ENCODE measurements at places on chromosomes 16 and 17.

DNA sequence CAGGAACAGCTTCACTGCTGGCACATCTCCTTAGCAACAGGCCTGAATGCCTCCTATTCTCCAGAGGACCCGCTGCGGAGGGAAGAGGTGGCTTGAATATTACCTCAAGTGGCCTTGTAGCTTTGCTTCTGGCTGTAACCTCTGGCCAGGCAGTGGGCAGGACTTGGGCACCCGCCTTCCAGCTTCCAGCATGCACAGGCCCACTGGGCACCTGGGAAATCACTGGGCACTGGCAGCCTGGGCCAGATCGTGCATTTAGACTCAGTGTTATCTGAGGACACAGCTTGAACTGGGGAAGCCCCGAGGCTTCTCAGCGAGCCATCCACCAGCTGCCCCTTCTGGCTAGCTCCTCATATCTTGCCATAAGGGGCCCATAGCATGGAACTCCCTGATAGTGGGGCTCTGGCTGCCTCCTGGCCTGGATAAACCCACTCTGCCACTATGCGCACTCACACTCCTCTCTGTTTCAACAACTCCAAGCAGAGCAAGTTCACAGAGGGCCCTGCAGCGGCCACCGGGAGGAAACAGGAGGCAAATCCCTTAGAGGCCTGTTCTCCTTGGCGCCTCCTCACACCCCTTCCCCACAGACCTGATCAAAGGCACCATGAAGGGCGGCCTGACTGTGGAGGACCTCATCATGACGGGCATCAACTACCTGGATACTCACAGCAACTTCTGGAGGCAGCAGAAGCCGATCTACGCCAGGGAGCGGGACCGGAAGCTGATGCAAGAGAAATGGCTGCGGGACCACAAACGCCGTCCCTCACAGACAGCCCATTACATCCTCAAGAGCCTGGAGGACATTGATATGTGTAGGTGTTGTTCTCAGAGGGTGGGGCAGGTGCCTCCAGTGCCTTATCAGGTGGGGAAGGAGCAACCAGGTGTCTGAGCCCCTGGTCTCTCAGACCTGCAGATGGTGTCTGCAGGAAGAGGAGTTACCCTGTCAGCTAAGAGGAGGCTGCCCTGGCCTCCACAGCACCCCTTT, 7.8 kb downstream of the ODAD4 start:
- no peak for DNase-seq

- peak; percentile 33 for DNase-seq
Observed at GRCh38 chr17:1275962-1276736, 3.3 kb upstream of the TRARG1 start.

- no peak for DNase-seq
Observed at GRCh38 chr16:79305074-79305473, 295.5 kb downstream of the MAF start.

- peak; percentile 39 for DNase-seq
Observed at GRCh38 chr17:81510785-81511553, 1.6 kb downstream of the ACTG1 start.

- peak; percentile 52 for DNase-seq
Observed at GRCh38 chr16:68229431-68230175, 6.3 kb downstream of the ESRP2 start.

- DNase-seq, result peak; percentile 19
Observed at GRCh38 chr16:65418435-65418834, 296.6 kb upstream of the CDH11 start.

DNA sequence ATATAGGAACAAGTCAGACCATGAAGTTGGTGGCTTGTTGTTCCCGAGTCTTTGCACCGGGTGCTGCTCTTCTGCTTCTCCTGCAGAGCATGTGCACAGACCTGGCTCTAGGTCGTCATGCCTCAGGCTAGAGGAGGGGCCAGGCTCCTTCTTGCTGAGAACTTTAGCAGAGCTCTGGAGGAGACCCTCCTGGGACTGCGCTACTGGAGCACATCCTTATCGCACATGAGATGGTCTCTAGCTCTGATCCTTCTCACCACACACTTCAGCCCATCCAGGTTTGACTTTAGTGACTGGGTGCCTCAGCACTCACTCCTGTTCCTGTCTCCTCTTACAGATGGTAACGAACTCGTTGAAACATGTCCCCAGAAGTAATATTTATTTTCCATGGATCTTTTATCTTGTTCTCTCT, 14.9 kb downstream of the FOXK2 start:
- DNase-seq, result no peak

DNA sequence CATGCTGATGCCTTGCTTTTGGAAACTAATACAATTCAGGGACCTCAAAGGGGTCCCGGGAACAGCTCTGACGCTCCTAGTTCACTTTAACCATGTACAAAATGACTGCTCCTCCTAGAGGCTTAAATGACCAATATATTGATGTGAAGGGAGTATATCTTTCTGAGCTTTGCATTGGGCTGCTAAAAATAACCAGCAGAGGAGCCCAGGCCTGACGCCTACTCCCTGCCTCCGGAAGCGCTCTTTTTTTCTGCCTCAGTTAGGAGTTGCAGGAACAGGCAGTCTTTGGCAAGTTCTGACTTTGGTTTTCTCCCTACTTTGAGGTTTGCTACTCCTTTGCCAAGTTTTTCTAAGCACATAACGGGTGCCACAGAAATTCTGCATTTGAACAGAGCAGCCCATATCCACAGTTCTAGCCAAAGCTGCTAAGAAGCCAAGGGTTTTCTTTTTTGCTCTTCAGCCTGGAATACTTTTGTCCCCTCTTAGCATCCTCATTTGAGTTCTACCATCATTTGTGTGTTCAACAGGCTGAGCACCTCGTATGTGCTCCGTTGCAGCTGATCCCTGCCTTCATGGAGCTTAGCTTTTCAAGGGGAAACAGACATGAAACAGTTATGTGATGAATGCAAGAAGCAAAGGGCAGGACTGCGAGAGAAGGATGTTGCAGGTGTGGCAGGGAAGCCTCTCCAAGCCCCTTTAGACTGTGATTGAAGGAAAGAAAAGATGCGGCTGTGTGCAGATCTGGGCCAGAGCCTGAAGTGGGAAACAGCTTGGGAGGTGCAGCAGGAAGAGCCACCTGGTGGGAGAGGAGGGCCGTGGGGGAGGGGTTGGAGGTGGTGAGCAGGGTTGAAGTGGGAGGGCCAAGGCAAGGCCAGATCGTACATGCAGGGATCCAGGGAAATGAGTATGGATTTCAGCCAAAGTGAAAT, 2.8 kb upstream of the NAGPA start:
- DNase-seq, result no peak

- DNase-seq, result no peak
Observed at GRCh38 chr16:78761427-78761826, 662.0 kb downstream of the WWOX start.

DNA sequence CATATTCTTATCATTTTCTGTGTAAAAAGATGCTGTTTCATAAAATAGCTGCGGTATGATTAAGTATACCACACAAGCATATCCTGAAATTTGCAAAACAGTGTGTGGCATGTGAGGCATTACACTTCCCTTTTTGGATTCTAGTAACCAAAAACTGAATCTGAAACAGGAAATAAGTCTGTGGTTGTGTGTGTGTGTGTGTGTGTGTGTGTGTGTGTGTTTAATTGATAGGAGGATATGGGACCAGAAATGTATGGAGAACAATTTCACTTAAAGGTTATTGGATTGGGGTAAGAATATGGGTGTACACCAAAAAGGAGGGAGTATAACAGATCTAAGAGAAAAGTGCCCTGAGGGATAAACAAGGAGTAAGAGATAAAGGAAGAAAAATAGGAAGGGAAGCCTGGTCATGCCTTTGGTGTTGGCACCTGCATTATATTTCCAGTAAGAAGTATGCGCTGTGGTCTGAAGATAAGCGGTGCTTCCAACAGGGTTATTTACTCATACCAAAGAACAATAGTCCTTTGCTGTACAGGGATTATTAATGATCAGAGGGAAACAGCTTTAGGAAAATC, 4.0 kb downstream of the LYRM1 start:
- DNase-seq, result peak; percentile 83

DNA sequence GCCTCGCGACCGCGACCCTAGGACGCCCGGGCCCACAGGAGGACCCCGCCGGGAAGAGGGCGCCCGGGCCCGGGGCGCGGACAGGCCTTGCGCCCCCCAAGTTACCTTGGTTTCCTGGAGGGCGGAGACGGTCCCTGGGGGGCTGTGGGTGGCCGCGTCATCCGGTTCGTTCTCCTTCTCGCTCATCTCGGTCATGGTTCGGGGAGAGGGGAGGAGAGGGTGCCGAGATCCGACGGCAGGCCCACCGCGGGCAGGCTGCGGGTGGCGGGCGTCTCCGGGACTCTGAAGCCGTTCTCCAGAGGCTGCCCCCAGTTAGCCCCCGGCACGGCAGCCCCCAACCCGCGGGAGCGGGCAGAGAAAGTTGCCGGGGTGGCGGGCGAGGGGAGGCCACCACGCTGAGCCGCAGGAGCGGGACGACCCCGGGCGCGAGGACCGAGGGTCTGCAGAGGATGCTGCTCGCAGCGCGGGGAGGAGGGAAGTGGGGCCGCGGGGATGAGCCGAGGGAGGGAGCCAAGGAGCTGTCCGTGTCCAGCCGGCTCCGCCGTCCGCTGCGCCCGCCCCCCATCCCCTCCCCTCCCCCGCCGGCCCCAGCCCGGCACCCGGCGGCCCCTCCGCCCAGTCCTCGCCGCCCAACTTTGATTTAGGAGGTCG, at the start of gene STAC2:
Gene STAC2 (minus strand): TSS at position 638 of the 651 bp plus-strand sequence. CDS start 443 bp downstream, at position 195.
- no peak for DNase-seq

- no peak for DNase-seq
Observed at GRCh38 chr16:72482695-72483094, 310.7 kb upstream of the PMFBP1 start.

DNA sequence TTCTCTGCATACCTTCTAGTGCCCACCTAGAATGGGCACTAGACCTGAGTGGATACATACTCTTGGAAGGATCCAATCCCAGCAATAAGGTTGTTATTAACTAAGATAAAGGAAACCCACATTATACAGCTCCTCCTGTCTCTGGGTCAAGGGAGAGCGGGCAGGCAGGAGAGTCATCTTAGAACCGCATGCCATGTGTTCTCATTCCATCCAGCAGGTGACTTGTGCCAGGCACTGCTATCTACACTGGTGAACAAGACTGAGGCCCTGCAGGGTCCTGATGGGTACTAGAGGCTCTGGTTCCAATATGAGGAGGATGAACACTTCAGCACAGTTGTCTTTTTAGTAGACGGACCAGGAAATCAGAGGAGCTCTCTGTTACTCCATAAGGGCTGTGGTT, 5.9 kb upstream of the CD300H start:
- DNase-seq, result no peak

DNA sequence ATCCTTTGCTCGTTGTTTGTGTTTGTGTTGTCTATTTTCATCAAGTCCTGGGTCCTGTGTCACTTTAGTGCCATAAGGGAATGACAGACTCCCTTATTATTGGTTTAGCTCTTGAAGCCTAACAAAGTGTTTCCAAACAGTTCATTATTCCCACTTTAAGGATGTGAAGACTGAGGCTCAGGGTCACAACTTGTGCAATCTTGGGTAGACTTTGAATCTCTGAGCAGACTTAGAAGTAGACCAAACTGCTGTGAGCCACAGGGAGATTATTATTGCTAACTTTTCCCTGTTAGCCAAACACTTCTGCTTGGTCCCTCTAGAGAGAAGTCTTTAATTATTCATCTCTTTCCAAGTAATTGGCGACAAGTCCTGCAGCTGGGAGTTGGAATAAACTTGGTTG, 31.8 kb downstream of the PRKCB start:
- no peak for DNase-seq

GRCh38 chr16:54454616-54455015, 168.0 kb upstream of the IRX3 start:
- no peak for DNase-seq

- peak; percentile 45 for DNase-seq
Observed at GRCh38 chr16:67928561-67929364, 2.9 kb downstream of the CTRL start.

DNA sequence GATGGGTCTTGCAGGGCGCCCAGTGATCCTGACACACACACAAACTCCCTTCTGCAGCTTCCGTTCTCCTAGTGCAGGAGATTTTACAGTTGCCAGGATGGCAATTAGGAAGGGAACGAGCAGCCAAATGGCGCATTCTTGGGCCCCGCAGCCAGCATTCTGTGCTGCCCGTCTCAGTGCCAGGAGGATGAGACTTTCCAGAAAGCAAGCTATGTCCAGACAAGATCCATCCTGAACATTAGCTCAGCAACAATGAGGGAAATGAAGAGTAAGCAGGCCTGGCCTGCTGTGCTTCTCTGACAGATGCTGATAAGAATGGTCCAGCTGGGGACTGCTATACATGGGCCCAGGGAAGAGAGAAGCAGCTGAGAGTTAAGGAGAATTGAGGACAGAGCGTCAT, 16.5 kb downstream of the SPPL2C start:
- no peak for DNase-seq

DNA sequence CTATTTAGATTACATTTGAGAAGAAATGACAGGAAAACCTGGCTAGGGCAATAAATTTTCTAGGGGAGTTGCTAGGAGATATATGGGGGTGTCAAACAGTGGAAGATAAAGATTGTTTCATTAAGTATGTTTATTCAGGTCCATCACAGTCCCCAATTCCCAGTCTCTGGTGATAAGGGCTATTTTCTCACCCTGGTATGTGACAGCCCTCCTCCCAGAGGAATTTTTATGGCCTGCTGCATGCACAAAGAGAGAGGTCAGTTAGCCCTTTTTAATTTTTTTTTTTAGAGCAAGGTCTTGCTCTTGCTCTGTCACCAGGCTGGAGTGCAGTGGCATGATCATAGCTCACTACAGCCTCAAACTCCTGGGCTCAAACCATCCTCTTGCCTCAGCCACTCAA, 53.6 kb upstream of the ATF7IP2 start:
- no peak for DNase-seq

DNA sequence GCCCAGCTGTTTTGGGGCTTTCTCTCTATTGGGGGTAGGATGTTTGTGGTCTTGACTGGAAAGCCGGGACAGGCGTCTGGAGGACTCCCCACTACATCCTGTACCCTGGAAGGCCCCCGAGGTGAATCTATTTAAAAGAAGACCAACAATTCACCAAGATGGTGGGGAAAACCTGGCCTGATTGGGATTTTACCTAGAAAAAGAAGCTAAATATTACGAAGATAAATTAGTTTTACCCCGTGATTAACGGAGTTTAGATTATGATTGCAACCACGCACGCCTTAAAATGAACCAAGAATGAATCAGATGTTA, 779 bp upstream of the CCDC102A start:
- no peak for DNase-seq

- peak; percentile 47 for DNase-seq
Observed at GRCh38 chr16:68445458-68445857, 2.9 kb downstream of the SMPD3 start.

GRCh38 chr17:63151941-63152523, 186.0 kb downstream of the TANC2 start:
- DNase-seq, result peak; percentile 58

- no peak for DNase-seq
Observed at GRCh38 chr17:39264119-39264518, 38.4 kb upstream of the STAC2 start.

GRCh38 chr16:57252148-57252721, 7.2 kb downstream of the ARL2BP start:
- DNase-seq, result no peak

GRCh38 chr17:81035521-81036196, 708 bp downstream of the BAIAP2 start:
- DNase-seq, result no peak

DNA sequence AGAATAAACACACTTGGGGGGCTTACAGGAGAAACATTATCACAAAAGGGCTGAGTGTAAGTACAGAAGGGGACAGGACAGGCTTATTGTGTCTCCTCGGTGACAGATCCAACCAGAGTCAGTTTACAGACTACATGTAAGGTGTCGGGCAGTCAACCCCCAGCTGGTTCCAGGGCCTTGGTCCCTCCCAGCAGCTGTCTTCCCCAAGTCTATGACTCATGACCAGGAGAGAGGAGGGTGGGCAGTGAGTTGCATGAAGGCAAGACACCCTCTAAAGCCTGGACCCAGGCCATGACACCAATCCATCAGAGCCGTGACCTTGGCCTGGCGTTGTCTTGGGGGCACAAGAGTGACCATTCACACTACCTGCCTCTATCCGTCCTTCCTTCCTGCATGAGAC, 276.2 kb upstream of the CCL2 start:
- DNase-seq, result no peak
